Right ventricle myocardium superior (tissue), 1 donor: ENCODE measurements at places on chromosomes 5 and 9. TPM values are rescaled to one million over a fixed set of nuclear protein-coding genes. Genes with fewer than 3 reads are reported as not detected.

The COL5A1 gene
- 12.7 TPM for total RNA-seq

DNA sequence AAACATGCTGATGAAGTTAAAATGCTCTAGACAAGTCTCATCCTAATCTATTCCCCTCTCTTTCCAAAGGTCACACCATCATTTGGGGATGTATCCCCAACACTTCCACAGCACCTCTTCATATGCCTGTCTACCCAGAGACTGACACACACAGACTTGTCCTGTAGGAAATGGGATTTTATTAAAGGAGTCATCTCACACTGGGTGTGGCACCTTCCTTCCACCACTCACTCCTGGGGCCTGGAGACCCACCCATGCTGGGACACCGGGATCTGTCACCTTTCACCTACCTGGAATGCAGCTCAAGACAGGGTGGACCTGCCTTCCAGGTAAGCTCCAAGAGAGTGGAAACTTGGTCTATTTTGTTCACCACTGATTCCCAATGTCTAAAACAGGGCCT is 99.4 kb upstream of the HAND1 start:
- no peak for DNase-seq

DNA sequence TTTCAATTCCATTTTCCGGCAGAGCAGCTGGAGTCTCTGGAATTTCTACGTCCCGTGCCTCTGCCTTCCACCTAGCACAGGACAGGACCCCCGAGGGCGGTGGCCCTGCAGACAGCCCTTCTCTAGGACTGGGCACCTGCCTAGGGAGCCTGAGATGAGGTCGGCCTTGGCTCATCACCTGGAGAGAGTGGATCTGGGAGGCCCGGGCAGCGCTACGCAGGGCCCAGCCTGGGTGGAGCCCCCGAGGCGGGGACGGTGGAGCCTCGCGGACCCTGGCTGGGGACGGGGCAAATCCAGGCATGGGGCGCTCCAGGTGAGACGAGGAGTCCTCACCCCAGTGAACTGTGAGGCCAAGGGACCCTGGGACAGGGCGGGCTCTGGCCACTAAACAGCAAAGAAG is 114.5 kb downstream of the MTRR start:
- no peak for DNase-seq

GRCh38 chr5:132110930-132111329 is 37.3 kb downstream of the CSF2 start:
- DNase-seq: no peak
